ENCODE measurements at places on chromosomes 6 and 20. TPM values are rescaled to one million over a fixed set of nuclear protein-coding genes. Genes with fewer than 3 reads are reported as not detected.

COQ3 gene
- 20.8 TPM for total RNA-seq

TSPO2 gene
- not detected for total RNA-seq

TAF8 gene
- 40.0 TPM for total RNA-seq

TSBP1 gene
- total RNA-seq: not detected

SIRPB2 gene
- total RNA-seq: not detected

COL11A2 gene
- total RNA-seq: 1.3 TPM

TPX2 gene
- 113 TPM for total RNA-seq

C6orf141 gene
- 0.87 TPM for total RNA-seq

IL20RA gene
- total RNA-seq: not detected

SLC22A7 gene
- not detected for total RNA-seq

ELMO2 gene
- 36.2 TPM for total RNA-seq

UNC93A gene
- total RNA-seq: not detected

FILIP1 gene
- not detected for total RNA-seq

RGS17 gene
- total RNA-seq: not detected

HSF2 gene
- 19.5 TPM for total RNA-seq

TAAR6 gene
- not detected for total RNA-seq

ITPR3 gene
- 36.6 TPM for total RNA-seq

ENPP1 gene
- total RNA-seq: 0.20 TPM

HS3ST5 gene
- not detected for total RNA-seq

RPS21 gene
- total RNA-seq: 2,670 TPM

FAM83B gene
- not detected for total RNA-seq

TREML2 gene
- 8.2 TPM for total RNA-seq

NT5E gene
- 5.2 TPM for total RNA-seq

OSBPL2 gene
- total RNA-seq: 23.6 TPM

CBLN4 gene
- total RNA-seq: not detected

CCDC170 gene
- total RNA-seq: not detected

CASS4 gene
- total RNA-seq: 3.7 TPM

CST4 gene
- total RNA-seq: not detected

ALDH8A1 gene
- total RNA-seq: 1.6 TPM

MOG gene
- total RNA-seq: not detected

HFE gene
- total RNA-seq: 0.56 TPM

Data from activated CD8-positive, alpha-beta T cell treated with anti-CD3 and anti-CD28 coated beads for 36 hours (primary cell).